Stimulated activated CD8-positive, alpha-beta memory T cell treated with anti-CD3 and anti-CD28 coated beads, Interleukin-2, amount 100 ng/mL, for 48 hours (primary cell): ENCODE measurements at places on chromosomes 2 and 18.

GRCh38 chr2:194559523-194559922, 1097.5 kb upstream of the SLC39A10 start:
- no peak for DNase-seq

GRCh38 chr2:175853616-175853890, 148.5 kb downstream of the LNPK start:
- DNase-seq, result no peak

- DNase-seq, result no peak
Observed at GRCh38 chr18:44066541-44066940, 614.1 kb upstream of the SETBP1 start.

GRCh38 chr2:85481818-85482777, 56.9 kb upstream of the MAT2A start:
- no peak for DNase-seq

DNA sequence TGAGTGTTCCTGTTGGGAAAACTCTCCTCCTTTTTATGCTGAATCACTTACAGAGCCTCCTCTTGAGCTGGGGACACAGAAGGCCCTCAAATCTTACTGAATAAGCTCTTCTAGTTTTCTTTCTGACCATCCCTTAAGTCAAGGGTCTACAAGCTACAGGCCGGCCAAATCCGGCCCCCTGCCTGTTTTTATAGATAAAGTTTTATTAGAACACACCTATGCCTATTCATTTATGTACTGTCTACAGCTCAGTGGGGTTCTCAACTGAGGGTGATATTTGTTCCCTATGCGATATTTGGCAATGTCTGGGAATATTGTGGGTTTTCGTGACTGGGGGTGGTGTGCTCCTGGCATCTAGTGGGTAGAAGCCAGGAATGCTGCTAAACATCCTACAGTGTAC, 14.0 kb downstream of the CDC42EP3 start:
- no peak for DNase-seq

DNA sequence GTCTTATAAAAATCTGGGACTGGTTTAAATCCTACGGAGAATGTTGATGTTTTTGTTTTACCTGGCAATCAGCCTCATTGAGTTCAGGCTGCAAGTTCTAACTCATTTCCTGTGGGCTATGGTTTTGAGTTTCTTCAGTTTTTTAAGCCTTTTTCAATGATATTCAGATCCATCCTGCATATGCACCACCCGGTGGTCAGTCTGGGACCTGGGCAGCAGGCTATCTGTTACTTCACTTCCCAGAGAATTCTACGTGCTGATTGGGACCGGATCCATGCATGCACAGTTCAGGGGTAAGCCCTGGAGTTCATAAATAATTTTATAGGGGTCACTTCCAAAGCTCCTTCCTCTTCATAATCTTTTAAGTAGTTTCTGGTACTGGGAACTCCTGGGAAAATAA, 339.2 kb upstream of the HNRNPA3 start:
- no peak for DNase-seq

GRCh38 chr2:236215196-236215595, 47.0 kb upstream of the GBX2 start:
- DNase-seq, result no peak

DNA sequence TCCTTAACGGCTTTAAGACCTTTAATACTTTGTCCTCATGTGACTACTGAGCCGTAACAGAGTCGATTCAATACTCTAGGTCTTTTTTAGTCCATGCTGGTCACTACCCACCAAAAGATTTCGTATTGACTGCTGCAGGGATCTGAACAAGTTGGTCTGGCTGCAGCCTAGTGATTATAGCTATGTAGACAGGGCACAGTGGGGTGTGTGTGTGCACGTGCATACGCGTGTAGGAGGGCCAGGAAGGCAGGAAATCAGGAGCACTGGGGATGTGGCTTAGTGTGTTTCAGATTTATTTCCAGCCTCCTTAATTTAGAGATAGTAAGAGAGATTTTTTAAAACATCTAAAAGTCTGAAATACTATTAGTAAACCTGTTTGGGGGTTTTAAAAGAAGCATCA, 161.4 kb downstream of the MYO3B start:
- no peak for DNase-seq

GRCh38 chr18:74453642-74454198, 3.4 kb downstream of the DIPK1C start:
- no peak for DNase-seq

DNA sequence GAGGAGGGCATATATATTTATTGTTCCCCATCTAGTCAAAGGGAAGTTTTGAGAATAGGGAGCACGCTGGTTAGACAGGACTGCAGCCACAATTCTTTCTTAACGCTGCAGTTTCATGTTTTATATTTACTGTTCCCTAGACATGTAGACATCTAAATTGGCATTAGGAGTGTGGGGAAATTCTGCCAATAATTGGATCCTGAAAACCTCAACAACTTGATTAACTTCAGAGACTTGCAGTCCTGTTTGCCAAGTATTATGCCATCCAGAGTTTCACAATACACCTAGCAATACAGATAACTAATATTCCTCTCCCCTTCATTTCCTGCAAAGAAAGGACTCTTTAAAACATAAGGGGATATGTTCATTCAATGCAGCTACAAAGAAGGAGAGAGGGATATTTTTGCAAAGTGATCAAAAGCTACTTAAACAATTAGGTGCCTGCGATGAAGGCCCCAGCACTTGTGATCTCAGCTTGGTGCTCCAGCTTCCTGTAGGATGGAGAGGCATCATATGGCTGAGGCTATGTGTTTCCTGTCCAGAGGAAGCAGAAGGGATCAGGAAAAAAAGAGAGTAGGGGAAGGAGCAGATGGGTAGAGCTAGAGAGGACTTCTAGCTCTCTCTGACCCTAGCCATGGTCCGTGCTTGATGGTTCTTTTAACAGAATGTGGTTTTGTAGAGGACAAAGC, 264.4 kb downstream of the MTX2 start:
- DNase-seq, result no peak

DNA sequence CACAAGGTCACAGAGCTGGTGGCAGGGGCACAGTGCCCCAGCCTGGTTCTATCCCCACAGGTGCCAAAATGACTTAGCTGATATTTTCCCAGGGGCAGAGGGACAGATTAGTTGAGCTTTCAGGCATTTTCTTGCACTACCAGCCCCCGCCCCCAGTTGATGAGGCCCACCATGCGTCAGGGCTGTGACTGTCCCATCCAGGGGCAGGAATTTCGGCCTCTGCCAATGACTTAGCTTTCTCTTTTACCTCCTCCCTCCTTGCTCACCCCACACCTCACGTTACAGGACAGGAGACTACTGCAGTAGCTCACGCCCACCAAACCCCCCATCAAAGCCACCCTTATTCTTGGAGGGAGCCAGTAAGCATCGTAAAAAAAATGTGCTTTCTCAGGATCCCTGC, 31.5 kb downstream of the MRO start:
- no peak for DNase-seq

GRCh38 chr18:63457977-63458376, 18.8 kb upstream of the SERPINB5 start:
- DNase-seq, result no peak

DNA sequence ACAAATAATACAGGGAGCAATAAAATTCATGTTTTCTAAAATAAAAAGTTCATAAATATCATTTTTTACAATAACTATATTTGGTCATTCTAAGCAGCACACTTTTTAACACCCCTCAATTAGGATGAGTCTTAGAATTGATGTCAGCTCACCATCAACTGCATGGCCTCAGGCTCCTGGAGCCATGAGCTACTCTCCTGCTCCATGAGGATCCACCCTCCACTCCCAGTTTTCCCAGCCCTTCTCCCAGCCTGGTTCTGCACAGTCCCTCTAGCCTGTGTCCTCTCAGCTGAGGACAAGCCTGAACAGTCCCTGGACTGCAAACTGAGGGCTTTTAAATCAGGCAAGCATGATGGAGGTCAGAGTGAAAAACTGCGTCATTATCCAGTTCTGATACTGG, 89.1 kb downstream of the SMC6 start:
- no peak for DNase-seq

DNA sequence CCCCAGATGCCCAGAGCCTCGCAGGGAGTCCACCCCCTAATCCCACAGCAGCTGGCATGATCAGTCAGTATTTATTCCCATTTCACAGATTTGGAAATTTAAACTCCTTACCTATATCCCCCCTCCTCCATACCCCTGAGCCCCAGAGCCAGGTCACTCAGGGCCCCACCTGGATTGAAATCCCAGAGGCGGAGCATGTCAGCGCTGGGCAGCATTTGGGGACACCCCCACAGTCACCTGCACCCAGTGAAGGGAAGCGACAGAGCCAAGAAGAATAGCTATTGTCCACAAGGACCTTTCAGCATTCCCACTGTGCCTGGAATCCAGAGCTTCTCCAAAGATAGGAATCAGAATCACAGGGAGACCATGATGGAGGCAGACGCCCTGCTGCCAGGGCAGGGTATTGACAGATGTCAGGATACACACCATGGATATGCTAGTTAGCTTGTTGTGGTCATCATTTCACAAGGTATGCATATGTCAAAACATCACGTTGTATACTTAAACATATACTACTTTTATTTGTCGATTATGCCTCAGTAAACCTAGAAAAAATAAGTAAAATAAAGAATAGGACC, 968 bp upstream of the ASTL start:
- DNase-seq, result no peak

DNA sequence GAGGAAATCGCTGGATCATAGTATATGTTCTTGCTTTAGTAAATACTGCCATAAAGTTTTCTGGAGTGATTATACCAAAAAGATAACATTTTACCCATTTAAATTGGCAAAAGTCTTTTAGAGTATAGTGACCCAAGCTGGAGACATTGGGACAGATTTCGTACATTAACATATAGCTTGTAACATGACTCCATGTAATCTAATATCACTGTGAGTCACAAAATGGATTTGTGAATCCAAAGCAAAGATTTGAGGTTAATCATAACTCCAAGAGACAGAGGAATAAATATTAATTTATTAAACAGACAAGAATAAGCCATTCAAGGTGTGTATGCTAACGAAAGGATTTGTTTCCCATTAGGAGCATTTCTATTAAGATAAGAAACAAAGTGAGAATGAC, 45.0 kb upstream of the RMP24 start:
- DNase-seq, result no peak

- no peak for DNase-seq
Observed at GRCh38 chr18:35045121-35045520, 3.9 kb downstream of the MAPRE2 start.

GRCh38 chr2:88211003-88211808, 41.1 kb downstream of the THNSL2 start:
- DNase-seq, result no peak

DNA sequence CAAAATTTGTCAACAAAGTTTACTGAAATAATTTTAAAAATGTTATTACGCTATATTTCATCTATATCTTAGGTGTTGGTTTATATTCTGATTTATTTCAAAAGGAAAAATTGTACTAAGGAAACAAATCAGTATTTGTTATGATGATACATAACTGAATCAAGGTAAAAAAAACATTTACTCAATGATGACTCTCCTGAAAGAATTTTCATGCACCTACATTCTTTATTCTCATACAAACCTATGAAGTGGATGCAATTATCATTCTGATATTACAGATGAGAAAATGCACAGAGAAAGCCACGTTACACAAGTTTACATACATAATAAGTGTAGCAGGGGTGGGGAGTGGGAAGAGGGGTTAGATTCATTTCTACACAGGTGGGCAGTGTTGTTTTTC, 422.4 kb downstream of the DSEL start:
- no peak for DNase-seq

DNA sequence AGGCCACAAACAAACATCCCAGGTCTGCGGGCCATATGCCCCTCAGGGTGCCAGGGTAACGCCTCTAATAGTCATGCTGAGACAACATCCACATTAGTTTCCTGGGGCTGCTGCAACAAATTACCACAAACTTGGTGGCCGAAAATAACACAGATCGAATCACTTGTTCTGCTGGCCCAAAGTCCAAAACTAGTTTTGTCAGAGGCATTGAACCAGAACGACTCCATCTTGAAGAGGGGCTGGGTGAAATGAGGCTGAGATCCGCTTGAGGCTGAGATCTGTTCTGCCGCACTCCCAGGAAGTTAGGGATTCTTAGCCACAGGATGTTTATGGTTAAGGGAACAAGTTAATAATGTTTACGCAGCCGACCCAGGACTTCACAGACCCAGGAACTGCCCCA, 66.7 kb downstream of the COPS8 start:
- no peak for DNase-seq

DNA sequence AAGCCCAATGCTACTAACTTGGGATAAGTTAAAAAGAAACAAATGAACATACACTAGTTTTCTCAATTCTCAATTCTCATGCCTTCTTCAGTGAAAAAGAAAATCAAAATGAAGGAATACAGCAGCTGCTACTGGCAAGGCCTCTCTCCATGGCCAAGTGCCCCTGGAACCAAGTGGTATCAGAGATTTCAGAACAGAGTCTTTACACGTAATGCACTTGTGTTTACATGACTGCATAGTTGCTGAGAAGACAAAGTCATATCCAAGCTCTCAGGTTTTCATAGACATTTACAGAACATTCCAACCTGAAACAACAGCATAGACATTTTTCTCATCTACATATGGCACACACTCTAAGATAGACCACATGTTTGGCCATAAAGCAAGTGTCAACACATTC, 789.9 kb downstream of the CBLN2 start:
- no peak for DNase-seq

GRCh38 chr2:120210270-120210693, 12.9 kb downstream of the TMEM185B start:
- no peak for DNase-seq

DNA sequence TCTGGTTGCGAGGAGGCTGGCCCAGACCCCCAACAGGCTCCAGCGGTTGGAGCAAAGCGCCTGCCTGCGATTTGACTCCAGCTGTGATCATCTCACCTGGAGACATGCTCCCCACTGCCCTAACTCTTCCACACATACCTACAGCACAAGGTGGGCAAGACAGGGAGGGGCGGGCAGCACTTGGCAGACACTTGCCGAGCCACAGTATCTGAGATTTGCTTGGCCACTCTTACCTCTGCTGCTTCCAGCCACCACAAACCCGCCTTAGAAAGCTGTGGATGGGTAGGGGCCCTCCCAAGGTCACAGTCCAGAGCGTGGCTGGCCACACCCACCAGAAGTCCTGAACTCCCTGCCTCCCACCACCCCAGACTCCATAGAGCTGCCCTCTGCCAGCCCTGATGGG, 8.2 kb downstream of the CYP26B1 start:
- no peak for DNase-seq

DNA sequence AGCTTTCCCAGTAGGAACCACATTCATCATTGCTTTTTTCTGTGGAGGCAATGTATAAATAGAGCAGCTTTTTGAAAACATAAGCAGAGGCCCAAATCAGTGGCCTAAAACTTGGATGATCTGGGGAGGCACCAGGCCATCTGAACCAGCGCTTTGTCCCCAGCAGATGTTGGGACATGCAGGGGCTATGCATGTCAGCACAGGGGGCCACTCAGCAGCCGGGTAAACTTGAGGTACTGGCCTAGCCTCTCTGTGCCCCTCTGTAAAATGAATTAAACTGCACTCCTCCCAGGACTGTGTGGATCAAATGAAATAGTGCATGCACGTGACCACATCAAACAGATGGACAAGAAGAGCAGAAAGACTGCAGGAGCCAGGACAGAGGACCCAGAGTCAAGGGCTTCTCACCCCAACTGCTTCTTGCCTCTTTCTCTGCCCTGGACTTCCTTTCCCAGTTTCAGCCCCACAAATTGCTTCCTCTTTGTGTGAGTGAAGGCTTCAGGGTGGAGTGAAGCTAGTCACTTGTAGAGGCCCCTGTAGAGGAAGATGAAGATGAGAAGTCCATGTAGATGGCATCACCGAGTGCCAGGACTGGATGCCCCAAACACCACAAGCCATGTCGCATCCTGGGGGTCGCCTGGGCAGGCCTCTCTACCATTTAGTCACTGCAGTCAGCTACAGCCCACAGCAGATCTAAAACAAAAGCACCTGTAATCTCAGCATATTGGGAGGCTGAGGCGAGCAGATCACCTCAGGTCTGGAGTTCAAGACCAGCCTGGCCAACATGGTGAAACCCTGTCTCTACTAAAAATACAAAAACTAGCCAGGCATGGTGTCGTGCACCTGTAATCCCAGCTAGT, 53.2 kb downstream of the IMPA2 start:
- DNase-seq, result no peak
